Retinal pigment epithelial cell (primary cell): ENCODE measurements at places on chromosomes 1 and 21.
A peak's percentile ranks its signal among the peaks of the same experiment; 100 is the strongest.

DNA sequence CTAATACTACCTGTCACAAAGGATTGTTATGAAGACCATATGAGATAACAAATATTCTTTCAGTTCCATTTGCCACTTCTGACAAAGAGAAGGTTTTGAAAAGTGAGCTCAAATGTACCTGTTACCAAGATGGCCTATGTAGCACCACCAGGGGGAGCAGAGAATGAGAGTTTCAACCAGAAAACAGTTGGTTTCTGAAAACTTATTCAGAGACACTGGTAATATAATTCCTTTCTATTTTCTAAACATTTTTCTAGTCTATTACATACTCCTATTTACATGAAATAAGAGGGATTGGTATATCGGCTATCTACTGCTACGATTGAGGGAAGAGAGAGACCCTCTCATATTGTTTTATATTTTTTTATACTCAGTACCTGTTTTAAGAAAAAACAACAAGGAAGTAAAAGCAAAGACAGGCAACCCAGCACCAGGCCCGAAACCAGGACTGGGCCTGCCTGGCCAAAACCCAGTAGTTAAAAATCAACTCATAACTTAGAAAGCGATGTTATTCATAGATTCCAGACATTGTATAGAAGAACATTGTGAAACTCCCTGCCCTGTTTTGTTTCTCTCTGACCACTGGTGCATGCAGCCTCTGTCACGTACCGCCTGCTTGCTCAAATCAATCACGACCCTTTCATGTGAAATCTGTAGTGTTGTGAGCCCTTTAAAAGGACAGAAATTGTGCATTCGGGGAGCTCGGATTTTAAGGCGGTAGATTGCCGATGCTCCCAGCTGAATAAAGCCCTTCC is 48.3 kb downstream of the IL23R start:
- DNase-seq, result no peak

GRCh38 chr1:15676688-15677661 is 7.1 kb upstream of the PLEKHM2 start:
- no peak for DNase-seq

DNA sequence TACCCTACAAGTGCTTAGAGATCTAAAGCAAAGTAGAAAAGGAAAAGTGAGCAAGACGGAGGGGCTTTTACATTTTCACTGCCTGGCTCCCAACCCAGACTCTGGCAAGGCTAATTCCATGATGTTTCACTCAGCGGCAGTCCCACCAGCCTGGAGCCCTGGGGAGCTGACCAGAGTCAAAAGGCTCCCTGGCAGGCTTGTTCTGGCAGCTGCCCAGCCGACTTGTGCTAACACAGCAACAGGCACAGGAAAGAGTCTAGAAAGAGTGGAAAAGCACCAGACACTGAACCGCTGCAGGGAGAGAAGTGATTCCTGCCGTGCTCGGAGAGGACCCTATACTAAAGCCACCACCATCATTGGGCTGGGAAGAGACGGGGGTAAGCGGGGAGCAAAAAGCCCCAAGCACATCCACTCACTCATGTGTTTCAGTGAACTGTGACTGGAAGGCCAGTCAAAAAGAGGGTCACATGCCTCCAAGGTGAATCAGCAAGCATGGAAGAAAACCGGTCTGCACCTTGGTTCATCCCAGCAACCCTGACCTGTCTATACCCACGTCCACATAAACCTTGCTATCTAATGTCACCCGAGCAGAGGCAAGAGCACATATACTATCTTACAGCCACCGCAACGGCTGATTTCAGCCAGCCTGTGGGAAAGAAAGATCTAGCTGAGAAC is 8.0 kb downstream of the SMIM12 start:
- no peak for DNase-seq

GRCh38 chr1:206555473-206555935 is 48.2 kb downstream of the RASSF5 start:
- DNase-seq, result no peak

DNA sequence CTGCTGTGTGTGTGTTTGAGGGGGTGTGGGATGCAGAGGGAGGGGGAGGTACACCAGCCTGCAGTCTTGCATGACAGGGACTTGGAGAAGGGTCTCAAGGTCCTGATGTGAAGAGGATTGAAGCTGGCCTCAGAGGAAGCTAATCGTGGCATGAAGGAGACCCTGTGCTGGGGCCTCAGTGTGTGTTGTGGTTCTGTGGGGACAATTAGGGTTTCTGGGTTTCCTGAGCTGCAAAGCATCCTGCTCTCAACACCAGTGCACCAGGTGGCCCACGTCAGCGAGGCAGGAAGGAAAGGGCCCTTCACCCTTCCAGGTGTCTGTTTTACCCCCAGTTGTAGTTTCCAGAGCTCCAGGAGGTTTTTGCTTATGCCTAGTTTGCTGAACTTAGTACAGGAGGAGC is 52.8 kb downstream of the TENT5C start:
- no peak for DNase-seq

- no peak for DNase-seq
Observed at GRCh38 chr1:99674115-99675064, 28.5 kb downstream of the PALMD start.

GRCh38 chr1:167197692-167198091 is 23.0 kb upstream of the POU2F1 start:
- no peak for DNase-seq

DNA sequence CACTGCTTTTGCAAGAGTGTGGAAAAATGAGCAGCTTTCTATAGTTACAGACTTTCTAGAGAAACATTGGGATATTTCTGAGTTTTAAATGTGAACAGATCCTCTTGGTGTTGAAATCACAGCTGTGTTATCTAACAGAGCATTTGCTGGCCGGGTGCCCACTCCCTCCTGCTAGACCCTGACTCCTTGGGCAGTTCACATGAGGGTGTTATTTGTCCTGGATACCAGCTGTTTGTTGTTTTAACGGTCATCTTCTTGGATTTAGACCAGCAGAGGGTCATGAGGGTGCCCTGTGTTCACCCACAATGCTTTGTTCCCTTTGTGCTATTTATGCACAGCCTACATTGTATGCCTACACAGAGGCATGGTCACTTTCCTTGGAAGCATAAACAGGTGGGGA is 67.1 kb downstream of the CENPF start:
- DNase-seq, result no peak

DNA sequence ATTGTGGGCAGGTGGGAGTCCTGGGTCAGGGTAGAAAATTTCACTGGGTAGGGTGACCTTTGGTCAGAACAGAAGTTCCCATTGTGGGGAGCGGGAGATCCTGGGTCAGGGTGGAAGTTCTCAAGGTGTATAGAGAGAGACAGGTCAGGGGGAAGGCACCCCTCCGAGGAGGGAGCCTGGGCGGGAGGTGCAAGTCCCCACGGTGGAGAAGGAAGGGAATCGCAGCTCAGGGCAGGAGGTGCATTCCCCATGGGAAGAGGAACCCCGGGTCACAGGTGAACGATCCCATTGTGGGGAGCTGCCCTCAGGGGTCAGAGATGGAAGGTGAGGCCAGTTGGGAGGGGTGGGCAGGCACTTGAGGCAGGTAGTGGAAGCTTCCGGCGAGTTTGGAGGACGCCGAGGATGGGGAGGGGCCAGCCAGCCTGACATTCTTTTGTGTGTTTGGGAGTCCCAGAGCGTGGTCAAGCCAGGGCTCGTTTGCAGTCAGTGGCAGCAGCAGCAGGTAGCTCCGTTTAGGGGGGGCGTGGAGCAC is 637 bp downstream of the LYPLA2 start:
- DNase-seq, result no peak

DNA sequence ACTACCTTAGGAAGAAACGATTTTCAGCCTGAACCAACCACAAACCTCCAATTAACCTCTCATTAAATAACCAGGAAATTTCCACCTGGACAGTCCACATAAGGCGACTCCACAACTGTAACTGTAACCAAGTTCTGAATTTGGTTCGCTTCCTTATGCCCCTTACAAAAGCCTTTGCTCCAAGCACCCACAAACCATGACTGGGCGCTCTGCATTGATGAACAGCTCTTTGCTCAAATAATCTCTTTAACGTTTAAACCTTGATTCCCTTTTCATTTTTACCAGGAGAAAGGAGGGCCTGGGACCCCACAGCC is 38.2 kb upstream of the ZNF124 start:
- no peak for DNase-seq

DNA sequence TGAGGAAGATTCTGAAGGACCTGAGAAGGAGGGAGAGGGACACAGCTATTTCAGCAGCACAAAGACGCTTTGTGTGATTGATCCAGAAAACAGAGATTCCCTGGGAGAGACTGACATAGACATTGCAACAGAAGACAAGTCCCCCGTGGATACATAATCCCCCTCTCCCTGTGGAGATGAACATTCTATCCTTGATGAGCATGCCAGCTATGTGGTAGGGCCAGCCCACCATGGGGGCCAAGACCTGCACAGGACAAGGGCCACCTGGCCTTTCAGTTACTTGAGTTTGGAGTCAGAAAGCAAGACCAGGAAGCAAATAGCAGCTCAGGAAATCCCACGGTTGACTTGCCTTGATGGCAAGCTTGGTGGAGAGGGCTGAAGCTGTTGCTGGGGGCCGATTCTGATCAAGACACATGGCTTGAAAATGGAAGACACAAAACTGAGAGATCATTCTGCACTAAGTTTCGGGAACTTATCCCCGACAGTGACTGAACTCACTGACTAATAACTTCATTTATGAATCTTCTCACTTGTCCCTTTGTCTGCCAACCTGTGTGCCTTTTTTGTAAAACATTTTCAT is 161.3 kb upstream of the SGIP1 start:
- no peak for DNase-seq

GRCh38 chr1:92511541-92511940 is 24.8 kb upstream of the GFI1 start:
- DNase-seq, result no peak

DNA sequence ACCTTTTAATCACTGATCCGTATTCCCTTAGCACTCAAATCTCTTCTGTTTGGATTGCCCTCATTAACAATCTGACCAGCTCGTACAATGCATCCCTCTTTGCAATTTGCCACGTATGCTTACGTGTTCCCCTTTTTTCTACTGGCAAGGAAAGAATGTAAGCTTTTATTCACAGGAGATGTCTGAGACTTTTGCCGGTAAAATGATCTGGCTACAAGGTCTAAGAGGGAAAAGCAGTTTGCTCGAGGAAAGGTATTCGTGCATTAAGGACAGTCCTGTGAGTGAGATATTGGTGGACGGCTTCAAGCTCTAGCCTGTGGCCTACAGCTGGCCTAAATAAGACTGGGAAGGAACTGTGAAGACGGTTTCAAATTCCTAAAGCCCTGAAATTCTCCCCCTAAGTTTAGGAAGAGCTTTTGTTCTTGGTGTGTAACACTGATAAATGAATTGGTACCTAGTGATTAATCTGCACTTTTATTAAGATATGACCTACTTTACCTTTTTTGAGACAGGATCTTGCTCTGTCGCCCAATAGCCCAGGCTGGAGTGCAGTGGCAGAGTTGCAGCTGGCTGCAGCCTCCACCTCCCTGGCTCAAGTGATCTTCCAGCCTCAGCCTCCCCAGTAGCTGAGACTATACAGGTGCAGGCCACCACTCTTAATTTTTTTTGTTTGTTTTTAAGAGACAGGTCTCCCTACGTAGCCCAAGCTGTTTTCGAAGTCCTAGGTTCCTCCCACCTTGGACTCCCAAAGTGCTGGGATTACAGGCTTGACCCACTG is 895 bp upstream of the UBR4 start:
- peak; percentile 2 for DNase-seq

- no peak for DNase-seq
Observed at GRCh38 chr1:182756423-182756822, 33.1 kb upstream of the NPL start.

GRCh38 chr1:184743062-184743756 is 11.4 kb downstream of the EDEM3 start:
- DNase-seq, result no peak

DNA sequence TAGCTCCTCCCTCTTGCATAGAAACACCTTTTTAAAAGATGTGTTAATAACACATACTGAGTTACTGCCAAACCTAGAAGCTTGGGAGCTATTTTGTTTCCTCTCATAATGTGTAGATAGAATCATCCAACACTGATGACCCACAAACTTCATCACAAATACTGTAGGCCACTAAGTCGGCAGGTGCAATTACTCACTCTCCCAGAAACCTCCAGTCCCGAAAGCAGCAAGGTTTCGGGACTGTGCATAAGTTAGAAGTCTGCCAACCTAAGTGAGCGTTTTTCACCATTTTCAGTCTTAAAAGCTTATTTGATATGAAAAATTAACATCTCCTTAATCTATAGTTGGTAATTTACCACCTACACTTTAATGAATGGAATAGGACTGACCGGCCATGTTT is 32.0 kb downstream of the C1orf198 start:
- no peak for DNase-seq

DNA sequence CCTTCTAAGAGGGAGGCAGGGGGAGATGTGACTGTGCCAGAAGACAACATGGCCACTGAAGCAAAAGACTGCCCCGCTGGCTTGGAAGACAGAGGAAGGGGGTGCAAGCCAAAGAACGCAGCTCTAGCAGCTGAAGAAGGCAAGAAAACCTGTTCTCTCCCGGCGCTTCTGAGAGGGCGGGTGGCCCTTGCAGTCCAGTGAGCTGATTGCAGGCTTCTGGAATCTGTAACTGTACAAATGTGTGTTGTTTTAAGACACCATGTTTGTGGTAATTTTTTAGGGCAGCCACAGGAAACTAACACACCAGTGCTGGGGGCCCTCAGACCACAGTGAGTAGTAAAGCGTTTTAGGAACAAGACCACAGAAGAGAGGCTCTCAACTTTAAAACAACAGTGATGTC is 47.0 kb downstream of the CD46 start:
- no peak for DNase-seq

DNA sequence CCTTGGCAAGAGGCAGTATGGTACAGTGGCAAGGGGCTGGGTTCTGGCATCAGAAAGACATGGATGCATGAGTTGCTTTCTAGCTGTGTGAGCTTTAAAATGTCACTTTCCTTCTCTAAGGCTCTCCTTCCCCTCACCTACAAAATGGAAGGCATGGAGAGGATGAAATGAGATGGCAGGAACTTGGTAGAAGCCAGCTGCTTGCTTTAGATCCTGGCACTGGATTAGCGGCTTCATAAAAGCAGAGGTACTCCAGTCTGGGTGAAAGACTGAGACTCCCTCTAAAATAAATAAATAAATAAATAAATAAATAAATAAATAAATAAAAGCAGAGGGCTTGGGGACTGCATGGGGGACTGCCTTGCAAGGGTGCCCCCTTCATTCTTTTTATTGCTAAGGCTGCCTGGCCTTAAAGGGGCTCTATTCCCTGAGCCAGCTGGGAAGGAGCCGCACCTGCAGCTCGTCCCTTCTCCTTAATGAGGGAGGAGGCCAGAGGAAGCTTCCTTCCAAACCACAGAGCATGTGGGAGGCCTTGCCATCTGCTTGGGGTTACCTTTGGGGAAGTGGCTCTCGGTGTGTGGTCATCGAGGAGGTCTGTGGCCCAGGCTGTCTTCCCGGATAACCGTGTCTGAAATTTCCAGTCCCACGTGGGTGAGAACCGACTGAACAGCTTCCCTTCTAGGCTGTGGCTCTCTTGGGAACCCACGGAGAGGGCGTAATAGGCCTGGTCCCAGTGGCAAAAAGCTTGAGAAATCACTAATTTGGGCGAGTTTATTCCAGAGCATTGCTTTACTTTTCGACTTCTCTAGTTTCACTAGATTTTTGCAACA is 2.0 kb upstream of the ATP13A2 start:
- no peak for DNase-seq

DNA sequence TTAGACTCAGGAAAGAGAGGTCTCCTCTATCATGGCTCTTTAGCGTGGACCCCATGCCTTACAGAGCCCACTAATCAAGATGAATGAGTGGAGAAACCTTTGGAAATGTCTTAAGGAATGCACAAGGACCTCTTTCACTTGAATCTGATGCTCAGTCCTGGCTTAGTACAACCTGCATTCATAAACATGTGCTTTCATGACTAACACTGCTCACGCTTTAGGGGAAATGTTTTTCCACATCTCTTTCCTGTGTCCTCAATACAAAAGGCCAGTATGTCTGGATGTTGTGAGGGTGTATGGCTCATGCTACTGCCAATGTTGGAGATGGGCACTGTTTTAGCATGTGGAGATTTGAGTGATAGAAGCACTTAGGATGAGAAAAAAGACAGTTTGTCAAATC is 14.2 kb upstream of the GNG12 start:
- peak; percentile 59 for DNase-seq
